ENCODE measurements at places on chromosomes 7 and 10.
A peak's percentile ranks its signal among the peaks of the same experiment; 100 is the strongest.

GRCh38 chr10:60099998-60100747 lies 193.8 kb upstream of the CCDC6 start:
- DNase-seq, result no peak

DNA sequence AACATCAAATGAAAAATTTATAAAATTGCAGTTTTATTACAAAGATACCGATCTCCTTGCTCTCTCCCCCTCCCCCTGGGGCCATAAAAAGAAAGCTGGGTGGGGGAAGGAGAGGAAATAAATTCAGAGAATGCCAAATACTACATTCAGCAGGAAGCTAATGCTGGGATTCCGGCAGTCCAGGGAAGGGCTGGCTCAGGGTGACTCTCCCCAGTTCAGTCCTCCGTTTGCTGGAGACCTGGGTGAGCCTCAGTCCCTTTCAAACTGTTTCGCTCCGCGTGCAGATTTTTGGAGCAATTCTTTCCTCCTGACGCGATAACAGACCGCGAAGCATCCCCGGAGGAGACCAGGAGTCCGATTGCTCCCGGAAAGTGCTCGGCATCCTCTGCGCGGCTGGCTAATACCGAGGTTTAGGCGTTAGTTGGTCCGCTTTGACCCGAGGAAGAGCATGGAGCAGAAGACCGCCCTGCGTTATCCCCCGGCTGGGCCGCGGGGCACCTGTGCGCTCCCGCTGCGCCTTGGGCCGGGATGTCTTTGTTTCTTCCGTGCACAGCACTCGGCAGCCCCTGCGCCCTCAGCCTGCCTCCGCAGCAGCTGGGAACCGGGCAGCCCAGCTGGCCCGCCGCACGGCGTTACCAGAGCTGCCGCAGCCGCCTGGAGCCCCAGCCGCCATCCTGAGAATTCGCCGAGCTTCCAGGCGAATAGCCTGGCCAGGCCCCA lies 3.9 kb upstream of the HOXA2 start:
- no peak for DNase-seq

- DNase-seq, result no peak
Measured at GRCh38 chr7:133945497-133945896, 181.6 kb upstream of the LRGUK start.

DNA sequence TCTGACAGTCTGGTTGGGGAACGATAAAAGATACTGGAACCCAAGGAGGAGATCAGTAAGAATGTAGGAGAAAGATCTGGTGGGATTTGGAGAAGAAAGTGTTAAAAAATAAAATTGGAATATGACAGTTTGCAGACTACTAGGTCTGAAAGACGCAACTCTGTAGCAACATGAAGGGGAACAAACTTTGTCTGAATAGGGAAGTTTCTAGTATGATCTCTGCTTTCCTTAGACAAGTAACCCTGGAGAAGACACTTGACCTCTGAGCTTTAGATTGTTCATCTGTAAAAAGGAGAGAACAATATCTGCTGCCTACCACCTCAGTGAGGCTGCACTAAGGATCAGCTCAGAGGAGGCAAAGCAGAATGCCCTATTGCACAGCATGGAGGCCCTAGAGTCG lies 3.0 kb upstream of the PRSS1 start:
- DNase-seq, result no peak

GRCh38 chr7:18295781-18296423 lies 199.6 kb upstream of the HDAC9 start:
- DNase-seq, result no peak

DNA sequence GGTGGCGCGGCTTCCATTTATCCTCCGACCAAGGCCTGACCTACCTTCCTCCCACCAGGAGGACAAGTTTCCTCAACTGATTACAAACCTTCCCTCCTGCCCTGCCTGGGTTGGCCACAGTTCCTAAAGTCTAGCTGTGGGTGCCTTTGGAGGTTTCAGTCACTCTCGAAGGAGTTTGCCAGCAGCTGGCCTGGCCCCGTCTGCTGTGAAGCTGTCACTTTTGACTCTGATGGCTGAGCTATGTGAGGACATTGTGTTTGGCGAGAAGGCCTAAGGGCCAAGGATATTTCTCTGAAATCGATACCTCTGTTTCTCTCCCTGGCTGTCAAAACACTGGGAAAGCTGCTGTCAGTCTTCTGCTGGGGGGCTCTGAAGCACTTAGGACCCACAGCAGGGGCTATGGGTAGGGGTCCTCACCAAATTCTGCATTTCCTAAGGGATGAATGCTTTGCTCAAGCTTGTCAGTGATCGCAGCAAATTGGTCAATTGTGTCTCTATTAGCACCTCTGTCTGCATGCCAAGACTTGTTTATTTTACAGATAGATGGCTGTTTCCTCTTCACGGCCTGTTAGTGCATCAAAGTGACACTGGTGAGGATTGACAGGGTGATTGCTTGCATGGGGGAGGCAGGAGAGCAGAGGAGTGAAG lies 31.9 kb upstream of the SAMD8 start:
- no peak for DNase-seq

- peak; percentile 1 for DNase-seq
Measured at GRCh38 chr10:104680467-104681401, 39.6 kb downstream of the SORCS3 start.

All from NCI-H1417 treated with DMSO at 0.1 percent for 48 hours (cell line).